ENCODE measurements at places on chromosomes 5 and 9.
A peak's percentile ranks its signal among the peaks of the same experiment; 100 is the strongest.

DNA sequence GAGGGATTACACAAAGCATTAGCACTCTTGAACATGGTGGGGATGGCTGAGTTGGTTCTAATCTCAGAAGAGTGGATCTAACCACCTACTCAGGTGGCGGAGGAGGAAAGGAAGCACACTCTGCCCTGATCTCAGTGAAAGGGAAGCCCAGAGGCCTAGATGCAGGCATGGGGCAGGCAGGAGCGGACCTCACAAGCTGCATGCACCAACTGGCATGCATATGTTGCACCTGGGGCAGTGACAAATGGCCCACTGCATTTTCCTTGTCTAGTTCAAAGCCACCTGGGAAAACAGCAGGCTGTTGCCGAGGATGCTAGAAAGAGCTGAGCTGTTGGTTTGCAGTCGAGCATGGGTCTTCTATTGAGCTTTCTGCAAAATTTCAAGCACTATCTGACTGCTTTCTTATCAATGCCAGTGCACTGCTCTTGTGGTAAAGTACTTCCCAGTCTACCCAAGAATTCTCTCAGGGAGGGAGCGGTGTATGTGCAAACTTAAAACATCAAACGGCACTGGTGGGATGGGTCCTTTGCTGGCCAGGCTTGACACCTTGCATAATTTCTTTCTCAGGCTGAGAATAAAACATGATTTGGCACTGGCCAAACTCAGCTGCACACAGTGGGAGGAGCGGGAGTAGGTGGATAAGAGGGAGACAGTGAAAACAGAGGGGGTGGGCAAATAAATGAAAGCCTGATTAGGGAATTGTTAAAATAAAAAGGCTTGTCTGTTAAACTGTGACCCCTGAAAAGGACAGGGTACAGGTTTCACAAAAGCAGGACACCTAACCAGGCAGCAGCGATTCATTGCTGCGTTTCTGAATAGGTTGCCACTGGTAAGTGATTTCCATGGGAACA is 108.9 kb downstream of the MARCHF3 start:
- DNase-seq, result no peak

DNA sequence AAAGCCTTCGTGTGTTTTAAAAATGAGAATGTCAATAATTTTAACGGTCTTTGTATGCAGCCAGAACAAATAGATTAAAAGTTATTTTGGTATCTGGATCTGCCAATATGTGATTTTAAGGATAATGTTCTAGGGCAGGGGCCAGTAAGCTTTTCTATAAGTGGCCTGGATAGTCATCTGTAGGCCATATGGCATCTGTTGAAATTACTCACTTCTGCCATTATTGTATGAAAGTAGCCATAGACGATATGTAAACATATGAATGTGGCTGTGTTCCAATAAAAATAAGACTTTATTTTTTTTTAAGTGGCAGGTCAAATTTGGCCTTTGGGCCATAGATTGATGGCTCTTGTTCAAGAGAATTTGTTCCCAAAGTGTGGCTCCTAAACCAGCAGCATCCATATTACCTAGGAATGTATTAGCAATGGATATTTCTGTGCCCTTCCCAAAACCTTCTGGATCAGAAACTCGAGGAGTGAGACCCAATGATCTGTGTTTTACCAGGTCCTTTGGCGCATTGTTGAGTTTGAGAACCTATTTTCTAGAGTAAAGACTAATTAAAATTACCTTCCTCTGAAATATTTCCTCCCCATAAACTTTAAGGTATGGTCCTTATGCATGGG is 55.9 kb downstream of the C6 start:
- no peak for DNase-seq

DNA sequence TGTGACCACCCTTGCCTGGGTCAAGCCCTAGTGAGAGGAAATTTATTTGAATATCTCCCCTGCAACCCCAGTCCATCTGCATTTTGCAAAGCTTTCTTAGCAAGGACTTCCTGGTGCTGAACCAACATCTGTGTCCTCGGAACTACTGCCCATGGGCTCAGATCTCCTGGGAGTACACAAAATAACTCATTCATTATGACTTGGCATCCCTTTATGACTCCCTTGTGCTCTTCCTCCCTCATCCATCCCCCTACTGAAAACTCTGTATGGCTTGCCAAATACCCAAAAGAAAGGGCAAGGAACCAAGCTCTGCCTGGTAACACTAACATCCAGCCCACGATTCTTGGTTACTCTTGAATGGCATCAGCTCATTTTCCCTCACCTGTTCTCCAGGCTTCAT is 368.5 kb downstream of the NTRK2 start:
- DNase-seq, result no peak

- DNase-seq, result no peak
These were observed 383.5 kb downstream of the TLE4 start for GRCh38 chr9:79955300-79955699.

- DNase-seq, result no peak
These were observed 3.7 kb upstream of the PCDH1 start for GRCh38 chr5:141881886-141882285.

- no peak for DNase-seq
These were observed 146.8 kb upstream of the RAD23B start for GRCh38 chr9:107136296-107136695.

DNA sequence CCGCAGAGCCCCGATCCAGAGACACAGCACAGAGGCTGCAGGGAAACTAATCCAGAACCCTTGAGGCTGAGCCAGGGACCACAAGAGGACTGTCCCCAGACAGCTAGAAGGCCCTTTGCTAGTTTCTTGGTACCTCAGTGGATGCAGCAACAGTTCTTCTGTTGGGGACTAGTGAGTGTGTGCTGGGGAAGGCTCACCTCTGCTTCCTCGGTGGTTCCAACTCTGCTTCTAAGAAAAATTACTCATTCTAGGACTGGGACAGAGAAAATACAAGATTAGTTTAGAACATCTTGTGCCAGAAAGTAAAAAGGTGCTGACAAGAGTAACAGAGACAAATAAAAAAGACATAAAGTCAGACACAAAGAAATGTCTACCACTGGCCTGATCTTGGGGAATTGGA is 19.5 kb upstream of the ZNF484 start:
- DNase-seq, result no peak

DNA sequence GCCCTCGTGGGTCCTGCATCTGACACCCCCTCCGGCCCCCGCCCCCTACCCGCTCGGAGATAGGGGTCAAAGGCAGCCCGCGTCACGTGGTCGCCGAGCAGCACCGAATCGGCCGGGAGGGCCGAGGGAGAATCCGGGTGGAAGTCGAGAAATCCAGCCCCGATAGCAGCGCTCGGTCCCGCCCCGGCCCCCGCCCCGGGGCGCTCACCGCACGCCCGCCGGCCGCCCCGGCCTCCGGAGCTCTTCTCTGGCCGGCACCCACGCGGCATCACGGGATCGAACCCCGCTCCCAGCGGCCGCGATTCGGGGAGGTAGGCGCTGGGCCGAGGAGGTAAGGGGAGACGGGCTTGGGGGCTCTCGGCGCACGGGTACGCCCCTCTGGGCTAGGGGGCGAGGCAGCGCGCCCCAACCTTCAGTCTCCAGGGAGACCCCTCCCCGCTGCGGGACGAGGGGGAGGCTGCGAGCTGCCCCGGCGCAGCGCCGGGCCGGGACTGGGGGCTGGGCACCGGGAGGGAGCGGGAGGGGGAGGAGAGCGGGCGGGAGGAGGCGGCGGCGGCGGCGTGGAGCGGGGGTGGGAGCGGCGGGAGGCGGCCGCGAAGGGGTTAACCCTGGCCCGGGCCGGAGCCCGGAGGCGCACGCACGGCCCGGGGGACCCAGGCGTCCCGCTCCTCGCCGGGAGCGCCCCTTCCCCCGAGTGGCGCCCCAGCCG is 22.1 kb upstream of the NDST1 start:
- peak; percentile 90 for DNase-seq

DNA sequence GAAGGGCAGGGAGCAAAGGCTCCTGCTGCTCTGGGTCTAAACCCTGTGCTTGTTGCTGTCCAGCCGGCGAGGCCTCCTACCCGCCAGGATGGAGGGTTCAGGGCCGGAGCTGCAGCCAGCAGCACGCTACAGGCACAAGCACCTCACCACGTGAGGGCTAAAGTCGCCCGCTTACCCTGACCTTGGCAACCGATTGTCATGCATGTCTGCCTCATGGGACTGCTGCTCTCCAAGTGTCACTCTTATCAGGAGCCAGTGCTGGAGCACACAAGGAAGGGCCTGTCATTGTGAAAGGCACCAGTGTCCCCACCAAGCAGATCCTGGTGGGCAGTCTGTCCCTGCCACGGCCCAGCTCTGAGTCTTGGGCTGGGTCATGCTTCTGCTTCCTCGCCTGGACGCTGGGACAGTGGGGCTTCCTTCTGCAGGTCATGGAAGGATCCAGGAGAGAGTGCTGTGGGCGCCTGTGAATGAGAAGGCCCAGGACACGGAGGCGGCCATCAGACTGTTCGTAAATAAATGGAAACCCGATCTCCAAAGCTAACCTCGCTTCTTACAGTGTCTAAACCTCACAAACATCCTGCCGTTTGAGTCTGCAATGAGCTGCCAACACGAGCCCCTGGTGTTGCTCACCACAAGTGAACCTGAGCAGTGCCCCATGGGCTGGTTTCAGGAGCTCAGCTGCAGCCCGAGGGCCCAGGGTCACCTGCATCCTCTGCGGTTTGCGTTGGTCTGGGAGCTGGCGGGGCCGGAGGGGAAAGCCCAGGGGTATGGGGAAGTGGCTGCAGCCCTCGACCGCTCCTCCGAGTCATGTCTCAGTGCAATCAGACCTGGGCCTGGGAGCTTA is 58.2 kb upstream of the RXRA start:
- DNase-seq, result no peak

- no peak for DNase-seq
These were observed 10.2 kb upstream of the SLC25A51 start for GRCh38 chr9:37914154-37914551.

DNA sequence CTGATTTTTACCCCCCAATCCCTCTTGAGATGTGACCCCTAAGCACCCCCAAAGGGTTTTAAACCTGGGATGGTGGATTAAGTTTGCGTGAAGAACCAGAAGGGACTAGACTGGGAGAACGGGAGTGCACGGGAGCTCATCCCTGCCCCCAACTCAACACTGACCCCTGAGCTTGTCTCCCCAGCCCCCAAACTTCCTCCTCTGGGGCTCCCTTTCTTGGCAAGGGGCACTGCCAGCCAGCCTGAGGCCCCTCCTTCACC is 5.0 kb upstream of the SET start:
- DNase-seq, result no peak

DNA sequence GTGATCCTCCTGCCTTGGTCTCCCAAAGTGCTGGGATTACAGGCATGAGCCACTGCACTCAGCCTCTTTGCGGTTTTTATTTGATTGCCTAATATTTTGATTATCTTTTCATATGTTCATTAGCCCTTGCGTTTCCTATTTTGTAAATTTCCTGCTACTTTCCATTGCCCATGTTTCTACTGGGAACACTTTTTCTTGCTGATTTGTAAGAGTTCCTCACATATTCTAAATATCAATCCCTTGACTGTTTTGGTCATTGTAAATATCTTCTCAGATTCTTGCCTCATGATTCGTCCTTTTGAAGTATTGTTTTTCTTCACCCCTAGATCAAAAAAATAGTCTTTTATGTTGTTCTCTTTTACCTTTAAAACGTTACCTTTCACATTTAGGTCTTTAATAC is 37.9 kb upstream of the TTC1 start:
- no peak for DNase-seq

GRCh38 chr5:73531356-73531755 is 33.1 kb downstream of the BTF3 start:
- no peak for DNase-seq

GRCh38 chr9:13811876-13812275 is 502.1 kb downstream of the NFIB start:
- DNase-seq, result no peak
